Uterine smooth muscle cell (primary cell): ENCODE measurements at places on chromosomes 5 and 9. TPM values are rescaled to one million over a fixed set of nuclear protein-coding genes. Genes with fewer than 3 reads are reported as not detected.

PNPLA7 gene
- 0.55 and 1.00 TPM in 2 replicates for total RNA-seq

CCL19 gene
- total RNA-seq, result not detected in 2 replicates

DIRAS2 gene
- total RNA-seq, result 0.11 and 1.4 TPM in 2 replicates

RAB3C gene
- not detected in 2 replicates for total RNA-seq

PLCXD3 gene
- total RNA-seq, result 5.5 and 23.2 TPM in 2 replicates

TICAM2 gene
- total RNA-seq, result 4.1 and 7.6 TPM in 2 replicates

TEX48 gene
- not detected in 2 replicates for total RNA-seq

TMEM215 gene
- under 0.01 TPM in 1 of 2 replicates, not detected in the other for total RNA-seq

STOML2 gene
- 227 and 303 TPM in 2 replicates for total RNA-seq

AQP7 gene
- total RNA-seq, result under 0.01 TPM in 1 of 2 replicates, not detected in the other

NUDT12 gene
- total RNA-seq, result 17.2 and 22.7 TPM in 2 replicates

GDF9 gene
- total RNA-seq, result 0.11 and 0.12 TPM in 2 replicates

FOXD4L3 gene
- total RNA-seq, result not detected in 2 replicates

FGF1 gene
- total RNA-seq, result 3.4 and 4.0 TPM in 2 replicates

GADD45G gene
- total RNA-seq, result 0.66 and 2.2 TPM in 2 replicates

PCDHGB2 gene
- total RNA-seq, result 1.2 and 1.7 TPM in 2 replicates

GAPT gene
- not detected in 2 replicates for total RNA-seq

SOX30 gene
- 0.12 TPM in 1 of 2 replicates, not detected in the other for total RNA-seq

WNT8A gene
- total RNA-seq, result not detected in 2 replicates

TTC23L gene
- total RNA-seq, result under 0.01 TPM in 1 of 2 replicates, not detected in the other

SLC45A2 gene
- total RNA-seq, result under 0.01 TPM in 2 replicates

LCN1 gene
- total RNA-seq, result 0.12 TPM in 1 of 2 replicates, not detected in the other

KIF3A gene
- 14.9 and 15.9 TPM in 2 replicates for total RNA-seq

OMD gene
- total RNA-seq, result not detected in 2 replicates

PCDHGA6 gene
- total RNA-seq, result 1.7 and 3.2 TPM in 2 replicates

WDR36 gene
- total RNA-seq, result 76.6 and 91.0 TPM in 2 replicates

FAM78A gene
- total RNA-seq, result 0.22 and 0.37 TPM in 2 replicates

LCN15 gene
- total RNA-seq, result not detected in 2 replicates

PAXX gene
- total RNA-seq, result 23.9 and 25.1 TPM in 2 replicates

SMIM33 gene
- total RNA-seq, result not detected in 2 replicates

LCN9 gene
- not detected in 2 replicates for total RNA-seq
